ENCODE measurements at places on chromosomes 2 and 18.

DNA sequence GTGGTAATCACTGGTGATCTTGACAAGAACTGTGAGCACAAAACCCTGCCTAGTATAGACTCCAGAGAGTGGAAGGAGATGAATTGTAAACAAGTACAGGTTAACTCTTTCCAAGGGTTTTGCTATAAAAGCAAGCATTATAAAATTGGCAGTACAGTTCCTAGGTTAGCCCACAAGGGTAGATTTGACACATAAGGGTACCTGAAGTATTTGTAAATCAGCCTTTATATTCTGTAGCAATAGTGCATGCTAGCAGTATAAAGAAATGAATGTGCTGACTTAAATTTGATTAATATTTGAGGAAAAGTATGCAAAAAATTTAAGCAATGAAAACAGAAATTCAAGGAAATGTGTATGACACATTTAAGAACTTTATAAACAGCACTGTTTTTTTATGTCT is 42.4 kb downstream of the SP3 start:
- DNase-seq, result no peak

GRCh38 chr2:67899187-67899586 is 163.6 kb downstream of the C1D start:
- DNase-seq, result no peak

DNA sequence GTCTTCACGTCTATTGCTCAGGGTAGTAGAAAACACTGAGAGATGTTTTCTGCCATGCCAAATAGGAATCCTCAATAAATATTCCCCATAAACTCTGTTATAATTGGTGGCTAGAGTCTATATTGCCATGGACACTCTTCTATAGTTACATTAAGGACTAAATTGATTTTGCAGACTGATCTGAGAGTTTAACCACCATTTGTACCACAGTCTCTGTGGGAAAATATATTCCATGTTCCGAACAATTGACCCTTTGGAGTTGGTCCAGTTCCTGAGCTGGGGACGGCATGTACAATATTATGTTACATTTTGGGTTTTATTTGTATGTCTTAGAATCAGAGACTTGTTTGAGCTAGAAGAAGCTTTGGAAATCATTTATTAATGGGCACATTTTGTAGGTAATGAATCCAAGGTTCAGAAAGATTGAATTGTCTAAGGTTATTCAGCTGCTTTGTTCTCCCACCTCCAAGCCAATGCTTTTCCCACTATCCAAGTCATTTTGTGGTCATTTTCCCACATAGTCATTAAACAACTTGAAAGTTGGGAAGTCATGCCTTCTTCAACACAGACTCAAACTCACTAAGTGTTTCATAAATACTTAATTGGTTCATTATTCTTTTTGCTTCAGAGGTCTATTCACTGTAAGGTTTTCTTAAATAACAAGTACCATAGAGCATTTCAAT is 5.1 kb upstream of the PPP1CB start:
- DNase-seq, result no peak

GRCh38 chr18:31102025-31102684 is at the start of gene DSC2:
Gene DSC2, minus strand, starts transcription at chr18:31102421. Its CDS starts 450 bp downstream, at chr18:31101971.
- DNase-seq, result no peak

GRCh38 chr2:50125246-50125645 is 906.7 kb downstream of the NRXN1 start:
- DNase-seq, result no peak

GRCh38 chr2:82237994-82238662 is 1933.6 kb upstream of the LRRTM1 start:
- no peak for DNase-seq

- no peak for DNase-seq
These were observed 64.1 kb downstream of the TAF4B start for GRCh38 chr18:26290385-26290784.

- DNase-seq, result no peak
These were observed 182.3 kb upstream of the STK17B start for GRCh38 chr2:196353717-196354116.

DNA sequence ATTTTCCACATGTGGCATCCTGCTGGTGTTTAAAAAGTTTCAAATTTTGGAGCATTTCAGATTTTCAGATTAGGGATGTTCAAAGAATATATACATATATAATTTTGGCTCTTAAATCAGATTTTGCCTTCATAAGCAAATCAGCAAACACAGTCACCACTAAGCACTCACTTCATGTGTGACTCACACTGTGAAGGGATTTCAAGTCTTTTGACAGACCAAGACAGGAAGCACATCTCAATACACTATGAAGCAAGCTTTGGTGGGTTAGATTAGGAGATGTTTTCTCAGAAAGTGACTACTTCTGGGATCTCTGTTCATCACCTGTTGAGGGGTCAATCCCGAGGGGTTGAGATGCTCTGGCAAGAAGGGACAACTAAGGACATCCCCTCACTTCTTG is 227.8 kb upstream of the RBBP8 start:
- no peak for DNase-seq

DNA sequence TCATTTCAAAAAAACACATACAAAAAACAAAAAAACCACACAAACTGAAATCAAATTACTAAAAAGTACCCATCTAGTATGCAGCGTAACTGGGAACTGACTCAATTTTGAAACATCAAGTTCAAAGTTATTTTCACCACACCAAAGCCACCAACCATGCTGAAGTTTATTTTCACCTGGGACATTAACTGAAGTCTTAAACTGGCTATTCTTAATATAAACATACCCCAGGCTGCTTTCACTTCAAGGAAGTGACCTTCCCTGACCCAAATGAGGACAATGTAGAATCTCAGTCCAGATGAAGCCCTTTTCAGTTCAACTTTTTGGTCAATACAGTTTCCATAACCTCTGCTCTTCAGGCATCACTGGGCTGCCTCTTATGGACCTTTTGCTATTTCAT is 84.6 kb downstream of the PIGN start:
- no peak for DNase-seq

DNA sequence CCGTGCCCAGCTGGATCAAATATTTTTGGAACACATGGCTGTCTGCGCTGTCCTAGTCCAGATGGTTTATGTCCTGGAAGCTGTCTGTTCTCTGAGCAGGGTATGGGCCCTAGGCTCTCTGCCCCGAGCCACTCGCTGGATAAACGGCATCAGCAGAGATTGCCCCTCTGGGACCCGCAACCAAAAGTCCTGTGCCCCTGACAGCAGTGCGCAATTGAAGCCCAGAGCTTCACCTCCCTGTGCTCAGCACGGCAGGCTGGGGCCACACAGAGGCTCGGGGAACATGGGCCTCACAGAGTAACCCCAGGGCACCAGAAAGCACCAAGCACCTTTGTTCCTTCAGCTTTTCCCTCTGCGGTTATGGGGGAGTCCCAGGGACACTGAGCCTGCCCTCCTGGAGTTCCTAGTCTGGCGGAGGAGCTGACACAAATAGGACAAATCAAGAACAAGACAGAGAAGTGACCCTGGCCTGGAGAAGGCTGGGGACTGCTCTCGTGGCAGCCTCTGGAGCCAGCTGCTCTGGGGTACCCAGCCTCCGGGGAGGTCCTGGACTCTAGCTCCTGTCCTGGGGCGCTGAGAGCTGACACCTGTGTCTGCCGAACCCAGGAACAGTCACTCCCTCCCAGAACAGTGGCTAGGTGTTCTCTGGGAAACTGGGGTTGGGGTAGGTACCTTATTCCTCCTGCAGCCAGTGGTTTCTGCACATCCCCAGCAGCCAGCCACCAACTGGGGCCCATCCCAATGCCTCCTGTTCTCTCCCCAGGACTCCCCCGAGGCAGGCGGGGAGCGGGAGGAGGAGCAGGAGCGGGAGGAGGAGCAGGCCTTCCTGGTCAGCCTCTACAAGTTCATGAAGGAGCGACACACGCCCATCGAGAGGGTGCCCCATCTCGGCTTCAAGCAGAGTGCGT is 12.3 kb downstream of the ARID5A start:
- DNase-seq, result no peak

DNA sequence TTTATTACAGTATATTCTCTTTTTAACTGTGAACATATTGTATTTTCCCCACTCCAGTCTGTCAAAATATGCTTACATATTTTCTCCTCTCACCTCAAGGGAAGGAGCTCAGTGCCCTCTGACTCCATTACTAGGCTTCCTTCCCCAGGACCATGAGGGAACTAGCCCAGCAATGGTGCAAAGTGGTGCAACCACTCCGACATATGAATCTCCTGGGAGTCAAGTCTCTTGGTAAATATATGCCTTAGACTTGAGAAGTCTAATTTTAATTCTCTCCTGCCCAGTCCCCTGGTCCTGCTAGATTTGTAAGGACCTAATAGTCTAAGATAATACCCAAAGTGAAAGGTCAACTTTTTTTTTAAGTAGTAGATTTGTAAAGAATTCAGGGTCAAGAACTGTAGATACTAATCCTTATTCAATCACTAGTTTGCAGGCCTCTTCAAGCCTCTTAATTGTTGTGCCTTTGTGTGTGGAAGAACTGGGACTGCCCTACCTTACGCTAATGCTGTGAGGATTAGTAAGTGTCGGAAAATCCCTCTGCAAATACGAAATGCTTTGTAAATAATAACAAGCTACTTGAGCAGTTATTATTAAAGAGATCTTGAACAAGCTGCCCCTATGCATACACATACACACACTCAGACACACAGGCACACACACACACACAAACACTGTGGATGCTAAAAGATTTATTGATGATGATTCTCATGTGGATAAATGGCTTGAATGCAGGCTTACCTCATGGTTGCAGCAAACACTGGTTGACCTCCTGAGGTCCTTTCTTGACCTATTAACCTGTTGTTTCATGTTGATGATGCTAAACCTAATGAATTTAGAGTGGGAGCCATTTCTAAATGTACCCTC is 251.2 kb upstream of the PARD3B start:
- DNase-seq, result no peak

DNA sequence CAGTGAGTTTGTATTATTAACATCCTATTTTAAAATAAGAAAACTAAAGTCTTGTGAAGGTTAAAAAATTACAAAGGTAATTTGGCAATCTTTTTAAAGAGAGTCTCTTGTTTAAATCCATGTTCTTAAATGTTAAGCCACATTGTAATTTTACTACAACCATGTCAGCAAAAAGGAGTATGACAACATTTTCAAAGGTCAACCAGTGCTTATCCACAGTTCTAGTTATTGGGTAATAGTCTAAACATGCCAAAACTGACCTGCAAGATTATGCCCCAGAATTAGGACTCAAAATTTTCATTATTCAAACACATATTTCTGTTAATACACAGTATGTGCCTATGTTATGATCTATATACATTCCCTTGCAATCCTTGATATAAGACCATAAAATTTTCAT is 1312.6 kb upstream of the CHAC2 start:
- no peak for DNase-seq

DNA sequence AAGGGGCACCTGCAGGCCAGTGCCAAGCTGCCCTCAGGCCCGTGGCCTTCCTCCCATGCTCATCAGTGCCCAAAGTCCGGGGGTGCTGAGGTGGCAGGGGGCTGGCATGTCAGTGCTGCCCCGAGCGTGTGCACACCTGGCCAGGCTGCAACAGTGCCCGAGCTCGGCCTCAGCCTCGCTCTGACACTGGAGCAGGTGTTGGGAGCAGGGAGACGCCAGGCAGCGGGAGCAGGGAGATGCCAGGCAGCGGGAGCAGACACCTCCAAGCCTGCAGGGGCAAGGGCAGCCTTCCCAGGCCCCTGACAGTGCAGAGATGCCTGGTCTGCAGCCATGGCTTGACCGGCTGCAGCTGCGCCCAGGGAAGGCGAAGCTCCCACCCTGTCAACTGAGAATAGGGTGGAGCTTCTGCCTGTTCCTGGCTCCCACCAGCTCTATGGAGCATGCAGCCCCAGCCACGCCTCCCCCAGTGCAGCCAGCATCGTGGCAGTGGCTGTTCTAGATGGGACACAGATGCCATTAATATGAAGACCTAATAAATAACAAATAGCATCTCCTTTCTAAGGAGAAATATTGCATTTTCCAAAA is 82.4 kb downstream of the DTNB start:
- DNase-seq, result no peak

- no peak for DNase-seq
These were observed 533.0 kb downstream of the TMX3 start for GRCh38 chr18:68181956-68182355.

DNA sequence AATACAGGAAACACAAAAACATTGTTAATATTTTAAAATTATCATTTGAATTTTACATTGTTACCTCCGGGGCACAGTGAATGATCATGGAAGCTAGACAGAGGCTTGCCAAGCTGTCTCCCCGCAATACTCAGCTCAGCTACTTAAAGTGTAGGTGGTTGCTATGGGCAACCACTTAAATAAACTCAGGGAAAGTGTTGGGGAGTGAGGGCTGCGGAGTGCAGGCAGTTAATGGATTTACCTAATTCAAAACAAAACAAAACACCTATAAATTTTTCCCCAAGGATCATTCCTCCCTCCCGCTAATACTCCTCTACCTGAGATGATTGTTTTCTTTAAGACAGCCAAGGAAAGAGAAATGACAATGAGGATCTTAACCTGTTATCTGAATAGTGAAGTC is 349.5 kb downstream of the TGIF1 start:
- DNase-seq, result no peak

GRCh38 chr2:27754138-27754588 is 17.4 kb upstream of the MRPL33 start:
- DNase-seq, result peak; percentile 5

- DNase-seq, result no peak
These were observed 64.3 kb upstream of the MAP4K3 start for GRCh38 chr2:39501412-39501811.

GRCh38 chr18:57107140-57107832 is 39.6 kb upstream of the BOD1L2 start:
- no peak for DNase-seq

DNA sequence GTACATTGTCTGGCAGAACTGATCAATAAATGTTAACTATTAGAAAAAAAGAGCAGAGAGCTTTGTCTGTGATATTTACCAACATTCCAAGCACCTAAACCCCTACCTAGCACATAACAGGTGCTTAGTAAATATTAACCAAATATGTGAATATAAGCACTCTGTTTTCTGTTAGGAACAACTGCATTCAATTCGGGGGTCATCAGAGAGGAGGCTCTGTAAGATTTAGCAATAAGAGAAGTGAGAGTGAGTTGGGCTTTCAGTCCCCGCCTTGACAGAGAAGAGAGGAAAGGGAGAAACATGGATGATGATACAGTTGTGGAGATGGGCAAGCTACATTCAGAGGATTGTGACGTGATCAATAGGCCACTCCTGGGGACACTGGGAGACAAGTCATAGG is 47.7 kb downstream of the MYOM1 start:
- DNase-seq, result no peak
